ENCODE measurements at places on chromosomes 7 and 10.

GRCh38 chr7:152643979-152644559 is 31.9 kb downstream of the XRCC2 start:
- H3K4me1 ChIP-seq, result no peaks in the 10 kb centered on the region
- DNase-seq, result no peak
- no peaks in the 10 kb centered on the region for H3K36me3 ChIP-seq
- no peaks in the 10 kb centered on the region for H3K27me3 ChIP-seq

DNA sequence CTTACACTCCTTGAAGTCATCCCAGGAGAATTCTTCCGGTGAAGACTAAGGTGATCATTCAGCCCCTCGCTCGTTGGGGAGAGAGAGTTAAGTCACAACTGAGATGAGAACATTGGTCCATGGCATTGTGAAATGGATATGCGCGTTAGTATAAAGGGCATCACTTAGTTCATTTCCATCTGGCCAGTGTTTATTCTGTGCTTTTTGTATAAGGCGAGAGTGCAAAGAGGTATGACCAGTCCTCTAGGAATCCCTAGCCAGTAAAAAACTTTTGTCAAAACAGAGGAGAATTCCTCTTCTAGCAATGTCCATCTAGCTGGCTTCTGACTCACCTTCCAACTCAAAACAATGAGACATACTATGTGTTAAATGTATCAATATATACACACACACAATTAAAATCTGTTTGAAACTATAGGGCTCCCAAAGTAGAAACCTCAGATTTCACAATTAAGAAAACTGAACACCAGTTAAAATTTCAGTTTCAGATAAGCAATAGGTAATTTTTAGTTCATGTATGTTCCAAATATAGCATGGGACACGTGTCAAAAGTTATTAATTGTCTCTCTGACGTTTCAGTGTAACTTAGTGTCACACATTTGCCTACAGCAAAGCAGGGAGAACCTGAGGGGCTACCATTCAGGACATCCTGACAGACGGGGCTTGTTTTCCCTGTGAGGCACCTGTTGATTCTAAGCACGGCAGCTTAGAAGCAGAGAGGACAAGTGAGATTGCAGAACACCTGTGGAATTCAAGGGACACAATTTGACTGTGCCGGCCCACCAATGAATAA is 158.9 kb downstream of the KLF6 start:
- no peaks in the 10 kb centered on the region for H3K27me3 ChIP-seq
- no peaks in the 10 kb centered on the region for H3K4me1 ChIP-seq
- no peak overlapping the region for H3K27ac ChIP-seq
- no peak overlapping the region for H3K4me3 ChIP-seq
- no peak for DNase-seq
- H3K36me3 ChIP-seq, result no peaks in the 10 kb centered on the region

DNA sequence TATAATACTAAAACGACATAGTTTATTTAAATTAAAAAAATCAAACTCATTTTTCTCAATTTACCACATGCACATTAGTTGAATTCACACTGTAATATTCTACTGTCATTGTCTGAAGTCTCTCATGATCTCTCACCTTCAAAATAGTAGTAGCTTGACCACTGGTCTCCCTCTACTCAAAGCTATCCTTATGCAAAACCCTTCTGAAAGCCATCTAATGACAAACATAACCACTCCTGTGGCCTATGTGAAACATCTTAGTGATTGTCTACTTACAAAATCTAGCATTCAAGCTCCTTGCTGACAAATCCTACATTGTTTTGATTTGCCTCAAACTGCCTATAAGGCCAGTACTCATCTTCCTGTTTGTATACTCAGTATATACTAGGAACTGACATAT is 606.0 kb upstream of the GHITM start:
- no peak overlapping the region for H3K27ac ChIP-seq
- no peaks in the 10 kb centered on the region for H3K36me3 ChIP-seq
- H3K4me1 ChIP-seq, result no peaks in the 10 kb centered on the region

- no peak for DNase-seq
- H3K4me1 ChIP-seq, result peaks cover 2% of the 10 kb centered on the region
- H3K27ac ChIP-seq, result no peak overlapping the region
- H3K4me3 ChIP-seq, result no peak overlapping the region
- H3K27me3 ChIP-seq, result no peaks in the 10 kb centered on the region
These were observed 107.8 kb downstream of the SRI start for GRCh38 chr7:88111954-88112471.

DNA sequence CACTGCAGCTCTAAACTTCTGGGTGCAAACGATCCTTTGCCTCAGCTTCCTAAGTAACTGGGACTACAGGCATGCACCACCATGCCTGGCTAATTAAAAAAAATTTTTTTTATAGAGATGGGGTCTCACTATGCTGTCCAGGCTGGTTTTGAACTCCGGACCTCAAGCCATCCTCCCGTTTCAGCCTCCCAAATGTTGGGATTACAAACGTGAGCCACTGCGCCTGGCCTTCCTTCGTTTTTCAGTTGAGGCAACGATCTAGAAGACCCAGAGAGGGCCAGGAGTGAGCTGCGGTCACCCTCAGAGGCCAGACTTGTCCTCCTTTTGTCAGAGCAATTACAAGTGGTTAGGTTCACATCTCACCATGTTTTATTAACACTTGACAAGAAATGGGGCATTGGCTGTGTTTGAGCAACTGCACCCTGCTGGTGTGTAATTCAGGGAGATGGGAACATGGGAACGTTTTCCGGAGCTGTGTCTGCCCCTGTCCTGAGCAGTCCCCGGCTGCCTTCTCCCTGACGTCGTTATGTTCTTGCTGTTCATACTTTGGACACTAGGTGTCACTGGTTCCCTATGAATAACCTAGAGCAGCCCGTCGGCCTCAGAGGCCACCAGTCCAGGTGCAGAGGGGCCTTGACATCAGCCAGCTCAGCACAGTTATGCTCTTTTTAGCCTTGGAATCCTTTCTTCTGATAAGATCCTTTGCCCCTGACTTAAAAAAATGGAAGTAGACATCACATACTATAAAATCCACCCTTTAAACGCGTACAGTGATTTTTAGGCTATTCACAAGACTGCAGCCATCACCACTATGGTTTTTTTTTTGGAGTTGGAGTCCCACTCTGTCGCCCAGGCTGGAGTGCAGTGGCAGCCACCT is 375.0 kb downstream of the TYW1 start:
- no peak overlapping the region for H3K27ac ChIP-seq
- no peaks in the 10 kb centered on the region for H3K4me1 ChIP-seq
- H3K4me3 ChIP-seq, result no peak overlapping the region
- no peaks in the 10 kb centered on the region for H3K36me3 ChIP-seq
- peak; percentile 60 for DNase-seq

GRCh38 chr10:116690356-116691322 is 51.7 kb downstream of the HSPA12A start:
- H3K4me1 ChIP-seq, result peaks cover 42% of the 10 kb centered on the region
- no peaks in the 10 kb centered on the region for H3K36me3 ChIP-seq
- H3K27me3 ChIP-seq, result no peaks in the 10 kb centered on the region
- H3K27ac ChIP-seq, result peak overlapping the region; percentile 43

GRCh38 chr10:124704428-124705380 is 39.5 kb downstream of the FAM53B start:
- no peak overlapping the region for H3K4me3 ChIP-seq
- H3K4me1 ChIP-seq, result peaks cover 88% of the 10 kb centered on the region
- no peak for DNase-seq
- H3K36me3 ChIP-seq, result no peaks in the 10 kb centered on the region
- H3K27ac ChIP-seq, result peak overlapping the region; percentile 92

- no peaks in the 10 kb centered on the region for H3K4me1 ChIP-seq
- no peaks in the 10 kb centered on the region for H3K27me3 ChIP-seq
- no peak overlapping the region for H3K27ac ChIP-seq
- DNase-seq, result no peak
These were observed 38.1 kb upstream of the CDHR3 start for GRCh38 chr7:105924945-105925344.

DNA sequence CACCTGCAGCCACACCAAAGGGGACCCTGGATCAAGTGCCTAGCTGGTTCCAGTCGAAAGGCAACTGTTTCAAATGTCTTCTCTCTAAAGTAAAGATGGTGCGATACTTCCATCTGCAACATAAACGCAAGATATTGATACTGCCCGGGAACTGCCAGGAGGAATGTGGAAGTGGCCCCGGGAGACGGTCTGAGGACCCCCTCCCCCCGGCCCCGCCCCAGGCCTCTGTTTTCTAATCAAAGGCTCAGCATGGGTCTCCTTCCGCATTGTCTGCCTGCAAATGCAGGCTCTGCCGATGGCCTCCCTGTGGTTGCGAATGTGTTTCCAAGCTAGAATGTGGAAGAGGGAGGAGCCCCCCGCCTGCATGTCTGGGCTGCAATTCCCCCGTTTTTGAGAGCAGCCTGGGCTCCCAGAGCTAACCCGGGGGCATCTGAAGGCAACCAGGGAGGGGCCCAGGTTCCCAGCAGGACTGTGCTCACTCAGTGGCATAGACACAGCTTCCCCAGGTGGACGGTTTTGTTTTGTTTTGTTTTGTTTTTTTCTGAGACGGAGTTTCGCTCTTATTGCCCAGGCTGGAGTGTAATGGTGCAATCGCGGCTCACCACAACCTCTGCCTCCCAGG is 223.9 kb upstream of the PPP2R2D start:
- H3K36me3 ChIP-seq, result no peaks in the 10 kb centered on the region
- H3K4me3 ChIP-seq, result no peak overlapping the region
- no peak for DNase-seq
- no peaks in the 10 kb centered on the region for H3K4me1 ChIP-seq

- H3K27me3 ChIP-seq, result no peaks in the 10 kb centered on the region
- no peaks in the 10 kb centered on the region for H3K36me3 ChIP-seq
- H3K4me1 ChIP-seq, result peaks cover 23% of the 10 kb centered on the region
- H3K4me3 ChIP-seq, result no peak overlapping the region
- DNase-seq, result no peak
These were observed 196.3 kb downstream of the TNS3 start for GRCh38 chr7:47385536-47386125.

DNA sequence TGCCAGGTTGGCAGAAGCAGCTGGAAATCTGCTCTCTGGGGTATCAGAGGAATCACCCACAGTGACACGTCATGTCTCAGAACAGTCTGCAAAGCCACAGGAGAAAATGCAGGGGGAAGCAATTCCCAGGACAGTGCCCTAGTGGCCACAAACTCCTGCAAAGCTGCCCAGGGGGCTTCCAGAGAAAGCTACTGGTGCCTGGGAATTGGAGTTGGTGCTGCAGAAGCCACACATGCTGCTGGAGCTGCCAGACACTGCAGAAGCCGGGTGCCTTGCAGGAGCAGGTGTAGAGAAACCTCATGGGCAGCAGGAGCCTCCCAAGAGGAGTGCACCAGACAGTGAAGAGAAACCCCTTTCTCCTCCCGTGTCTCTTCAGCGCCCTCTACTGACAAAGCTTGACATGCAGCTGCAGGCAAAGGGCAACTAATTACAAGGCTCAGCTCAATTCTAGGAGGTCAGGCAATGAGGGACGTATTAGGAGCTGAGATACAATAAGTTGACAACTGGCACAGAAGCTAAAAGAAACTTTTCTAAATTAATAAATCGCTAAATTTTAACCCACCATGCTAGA is 30.2 kb upstream of the NUB1 start:
- H3K36me3 ChIP-seq, result no peaks in the 10 kb centered on the region
- H3K27me3 ChIP-seq, result no peaks in the 10 kb centered on the region
- no peak overlapping the region for H3K4me3 ChIP-seq
- DNase-seq, result no peak
- H3K4me1 ChIP-seq, result no peaks in the 10 kb centered on the region

DNA sequence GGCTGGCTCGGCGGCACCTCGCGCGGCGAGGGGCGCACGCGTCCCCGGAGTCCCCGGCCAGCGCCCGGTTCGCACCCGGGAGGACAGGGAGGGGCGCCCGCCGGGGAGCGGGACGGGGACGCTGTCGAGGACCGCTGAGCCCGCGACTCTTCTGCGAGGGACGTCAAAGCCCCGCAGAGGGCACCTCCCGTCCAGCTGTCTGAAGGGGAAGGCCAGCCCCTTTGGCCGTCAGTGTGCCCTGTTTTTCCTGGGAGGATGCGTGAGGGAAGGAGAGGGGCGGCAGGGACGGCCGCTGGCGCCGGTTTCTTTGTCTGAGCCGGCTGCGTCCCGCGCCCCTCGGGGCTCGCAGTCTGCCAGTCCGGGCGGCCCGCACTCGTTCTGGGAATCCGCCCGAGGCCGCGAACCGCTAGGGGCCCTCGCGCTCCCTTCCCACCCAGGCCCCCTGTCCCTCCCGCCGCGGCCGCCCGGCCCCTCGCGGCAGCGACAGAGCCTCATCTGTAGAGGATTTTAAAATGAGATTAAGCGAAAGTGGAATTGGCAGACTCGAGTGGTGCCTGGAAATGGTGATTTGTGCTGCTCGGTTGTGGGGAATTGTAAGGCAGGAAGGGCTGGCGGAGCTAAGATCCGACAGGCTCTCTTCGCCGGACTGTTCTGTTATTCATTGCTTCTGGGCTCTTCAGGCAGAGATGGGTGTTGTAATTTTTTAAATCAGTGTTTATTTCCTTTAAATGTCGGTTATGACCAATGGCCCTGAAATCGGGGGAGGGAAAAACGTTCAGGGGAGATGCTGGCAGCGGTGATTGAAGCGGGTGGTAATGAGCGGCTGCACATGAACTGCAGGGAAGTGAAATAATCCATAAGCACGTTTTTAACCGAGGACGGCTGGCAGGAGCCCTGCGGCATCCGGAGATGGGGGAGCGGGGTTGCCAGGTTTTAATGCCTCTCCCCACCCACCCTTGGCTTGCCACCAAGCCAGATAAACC is 618 bp upstream of the RELN start:
- no peak overlapping the region for H3K4me3 ChIP-seq
- H3K4me1 ChIP-seq, result peaks cover 5% of the 10 kb centered on the region
- H3K27me3 ChIP-seq, result peaks cover 8% of the 10 kb centered on the region
- no peak overlapping the region for H3K27ac ChIP-seq
- peak; percentile 30 for DNase-seq

- no peak overlapping the region for H3K27ac ChIP-seq
- peaks cover 23% of the 10 kb centered on the region for H3K4me1 ChIP-seq
- no peak overlapping the region for H3K4me3 ChIP-seq
- no peaks in the 10 kb centered on the region for H3K27me3 ChIP-seq
These were observed 29.5 kb downstream of the BAG3 start for GRCh38 chr10:119680650-119681081.

- no peak for DNase-seq
- H3K27me3 ChIP-seq, result no peaks in the 10 kb centered on the region
- no peak overlapping the region for H3K27ac ChIP-seq
- no peaks in the 10 kb centered on the region for H3K36me3 ChIP-seq
- peaks cover 16% of the 10 kb centered on the region for H3K4me1 ChIP-seq
These were observed 24.7 kb upstream of the DPYSL4 start for GRCh38 chr10:132162021-132162531.

DNA sequence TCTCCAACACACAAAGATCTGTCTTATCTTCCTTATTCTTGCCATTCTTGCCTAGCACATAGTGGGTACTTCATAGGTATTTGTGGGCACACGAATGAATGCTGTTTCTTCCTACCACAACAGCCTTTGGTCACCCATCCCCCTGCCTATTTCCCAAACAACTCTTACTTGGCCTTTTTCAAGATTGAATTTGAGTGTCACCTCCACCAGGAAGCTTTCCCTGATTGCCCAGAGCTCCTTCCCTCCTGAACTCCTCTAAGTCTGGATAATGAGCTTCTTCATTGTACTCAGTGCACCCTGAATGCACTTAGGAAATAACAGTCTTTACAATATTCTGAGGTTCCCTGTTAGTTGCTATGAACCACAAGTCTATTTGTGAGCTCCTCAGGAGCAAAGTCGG is 11.6 kb upstream of the PDZD8 start:
- no peaks in the 10 kb centered on the region for H3K4me1 ChIP-seq
- no peak overlapping the region for H3K27ac ChIP-seq
- H3K36me3 ChIP-seq, result no peaks in the 10 kb centered on the region
- no peak for DNase-seq
- H3K4me3 ChIP-seq, result no peak overlapping the region

- H3K36me3 ChIP-seq, result no peaks in the 10 kb centered on the region
- DNase-seq, result no peak
- H3K27me3 ChIP-seq, result no peaks in the 10 kb centered on the region
- H3K27ac ChIP-seq, result no peak overlapping the region
These were observed 27.8 kb downstream of the HEPACAM2 start for GRCh38 chr7:93198472-93198871.

Data from thyroid gland (tissue), 4 donors.